GM12864 (cell line): ENCODE measurements at places on chromosomes 6 and 20.

DNA sequence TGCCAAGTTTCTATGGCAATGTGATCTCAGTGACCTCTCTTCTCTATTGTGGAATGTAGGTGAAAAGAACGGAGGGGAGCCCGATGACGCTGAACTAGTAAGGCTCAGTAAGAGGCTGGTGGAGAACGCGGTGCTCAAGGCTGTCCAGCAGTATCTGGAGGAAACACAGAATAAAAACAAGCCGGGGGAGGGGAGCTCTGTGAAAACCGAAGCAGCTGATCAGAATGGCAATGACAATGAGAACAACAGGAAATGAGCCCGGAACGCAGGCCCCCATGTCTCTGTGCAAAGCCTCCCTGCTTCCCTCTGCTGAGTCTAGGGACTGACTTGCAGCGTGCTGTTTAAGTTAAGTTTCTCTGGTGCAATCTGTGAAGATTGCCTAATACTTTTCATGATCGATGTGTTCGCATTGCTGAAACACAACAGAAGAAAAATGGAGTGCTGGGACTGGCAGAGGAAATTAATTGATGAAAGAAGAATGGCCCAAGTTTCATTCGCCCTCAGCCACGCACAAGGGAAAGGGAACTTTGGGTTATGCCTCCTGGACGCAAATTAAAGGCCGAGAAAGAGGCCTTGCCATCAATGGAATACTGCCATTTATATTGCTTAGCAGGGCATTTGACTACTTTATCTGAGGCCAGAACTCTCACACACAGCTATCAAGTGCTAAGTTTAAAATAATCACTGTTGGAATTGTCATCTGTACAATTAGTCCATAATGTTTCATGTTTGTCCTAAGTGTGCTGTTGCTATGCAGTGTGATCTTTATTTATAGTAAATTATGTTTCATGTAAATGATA, 146.4 kb downstream of the AKAP7 start:
- no peak for DNase-seq

GRCh38 chr6:52399511-52400312, 20.4 kb upstream of the EFHC1 start:
- no peak for DNase-seq

DNA sequence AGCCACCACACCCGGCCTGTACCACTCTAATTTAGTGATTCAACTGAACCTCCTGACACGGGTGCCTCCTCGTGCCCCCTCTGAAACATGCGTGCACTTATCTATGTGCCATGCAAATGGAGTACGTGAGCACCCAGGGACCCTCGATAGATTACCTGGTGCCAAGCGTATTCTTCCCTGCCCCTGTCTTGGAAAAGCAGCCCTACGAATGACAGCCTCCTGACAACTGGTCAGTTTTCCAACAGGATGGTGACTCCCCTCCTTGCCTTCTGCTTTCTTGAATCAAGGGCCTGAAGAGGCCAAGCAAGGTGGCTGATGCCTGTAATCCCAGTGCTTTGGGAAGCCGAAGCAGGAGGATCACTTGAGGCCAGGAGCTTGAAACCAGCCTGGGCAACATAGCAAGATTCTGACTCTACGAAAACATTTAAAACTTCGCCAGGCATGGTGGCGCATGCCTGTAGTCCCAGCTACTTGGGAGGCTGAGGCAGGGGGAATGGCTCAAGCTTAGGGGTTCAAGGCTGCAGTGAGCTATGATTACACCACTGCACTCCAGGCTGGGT, 25.4 kb upstream of the SYNJ2 start:
- no peak for DNase-seq

DNA sequence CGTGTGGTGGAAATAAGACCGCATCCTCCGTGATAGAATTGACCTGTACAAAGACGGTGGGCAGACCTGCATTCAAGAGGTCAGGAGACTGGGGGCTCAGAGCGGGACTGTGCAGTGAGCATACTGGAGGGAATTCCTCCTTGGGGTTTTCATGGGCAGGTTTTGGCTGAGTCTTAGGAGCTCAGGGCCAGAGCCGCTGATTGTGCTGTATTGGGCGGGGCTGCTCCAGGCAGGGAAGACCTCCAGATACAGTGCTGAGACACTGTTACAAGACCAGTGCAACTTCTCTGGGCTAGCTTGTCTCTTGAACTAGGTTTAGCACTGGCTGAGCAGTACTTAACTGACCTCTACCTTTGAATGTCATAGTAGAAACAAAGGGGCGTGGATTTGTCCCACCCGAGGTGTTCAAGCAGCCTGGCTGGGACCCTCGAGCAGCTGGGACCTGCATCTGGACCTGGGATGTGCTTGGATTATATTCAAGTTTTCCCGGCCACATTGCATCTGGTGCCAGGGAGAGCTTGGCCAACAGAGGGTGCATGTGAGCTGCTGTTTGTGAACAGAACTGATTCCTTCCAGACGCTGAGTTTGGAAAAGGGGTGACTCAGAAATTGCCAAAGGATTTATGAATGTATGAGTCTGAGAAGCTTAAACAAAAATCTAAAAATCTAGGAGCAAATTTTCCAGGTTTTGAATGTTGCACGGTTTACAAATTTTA, 33.4 kb upstream of the SLC22A1 start:
- no peak for DNase-seq

- no peak for DNase-seq
These were observed 71.0 kb upstream of the SIRPA start for GRCh38 chr20:1824181-1824580.

DNA sequence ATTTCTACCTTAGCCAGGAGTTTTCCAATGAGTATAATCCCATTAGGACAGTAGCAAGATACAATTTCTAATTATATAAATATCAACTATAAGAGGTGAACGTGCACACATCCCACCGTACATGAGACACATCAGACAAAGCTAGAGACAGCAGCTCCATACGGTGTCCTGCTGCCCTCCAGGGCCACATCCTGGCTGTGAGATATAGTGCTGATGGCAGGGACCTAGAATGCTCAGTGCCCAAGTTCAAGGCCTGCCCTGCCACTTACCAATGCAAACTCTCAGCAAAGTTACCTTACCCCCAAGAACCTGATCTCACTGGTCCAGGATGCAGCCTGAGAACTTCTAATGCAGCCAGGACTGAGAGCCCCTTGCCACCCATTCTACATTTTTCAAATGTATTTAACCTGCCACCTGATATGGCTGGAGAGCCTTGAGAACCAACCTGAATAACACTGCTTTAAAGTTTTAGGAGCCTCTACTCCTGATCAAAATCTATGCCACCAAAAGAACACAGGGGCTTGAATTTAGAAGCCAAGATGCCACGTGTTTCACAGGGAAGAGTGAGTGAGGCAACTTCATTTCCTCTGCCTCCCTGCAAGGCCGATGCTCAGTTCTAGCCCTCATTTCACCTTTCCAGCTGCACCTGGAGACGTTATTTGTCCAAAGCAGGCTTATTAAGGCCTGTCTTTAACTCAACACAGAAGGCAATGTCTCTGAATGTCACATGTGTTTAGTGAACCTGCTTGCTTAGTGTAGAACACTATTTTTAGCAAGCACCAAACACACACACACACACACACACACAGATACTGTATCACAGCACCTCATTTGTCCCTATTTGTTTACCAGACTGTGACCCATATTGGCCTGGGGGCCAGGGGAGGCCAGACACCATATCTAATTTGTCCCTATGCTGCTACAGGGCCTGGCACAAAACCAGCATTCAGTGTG, 6.1 kb downstream of the NFATC2 start:
- DNase-seq = no peak

DNA sequence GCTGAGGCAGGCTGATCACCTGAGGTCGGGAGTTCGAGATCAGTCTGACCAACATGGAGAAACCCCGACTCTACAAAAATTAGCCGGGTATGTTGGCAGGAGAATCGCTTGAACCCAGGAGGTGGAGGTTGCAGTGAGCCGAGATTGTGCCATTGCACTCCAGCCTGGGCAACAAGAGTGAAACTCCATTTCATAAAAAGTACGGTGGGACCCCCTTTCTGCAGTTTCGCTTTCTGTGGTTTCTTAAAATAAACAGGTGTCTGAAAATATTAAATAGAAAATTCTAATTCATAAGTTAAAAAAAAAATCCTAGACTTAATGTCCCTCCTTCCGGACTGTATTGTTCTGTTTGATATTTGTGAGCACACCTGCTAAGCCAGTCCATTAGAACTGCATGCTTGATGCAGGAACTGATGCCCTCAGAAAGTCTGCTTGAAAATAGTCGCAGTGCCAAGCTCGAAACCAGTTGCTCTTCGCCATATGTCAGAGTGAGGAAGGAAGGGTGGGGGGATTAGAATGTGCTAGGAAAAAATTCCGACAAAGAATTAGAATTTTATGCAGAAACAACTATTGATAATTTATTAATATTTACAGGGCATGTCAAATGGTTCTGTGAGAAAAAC, 85.9 kb downstream of the JARID2 start:
- no peak for DNase-seq

GRCh38 chr6:160031871-160032270, 63.0 kb downstream of the IGF2R start:
- no peak for DNase-seq

DNA sequence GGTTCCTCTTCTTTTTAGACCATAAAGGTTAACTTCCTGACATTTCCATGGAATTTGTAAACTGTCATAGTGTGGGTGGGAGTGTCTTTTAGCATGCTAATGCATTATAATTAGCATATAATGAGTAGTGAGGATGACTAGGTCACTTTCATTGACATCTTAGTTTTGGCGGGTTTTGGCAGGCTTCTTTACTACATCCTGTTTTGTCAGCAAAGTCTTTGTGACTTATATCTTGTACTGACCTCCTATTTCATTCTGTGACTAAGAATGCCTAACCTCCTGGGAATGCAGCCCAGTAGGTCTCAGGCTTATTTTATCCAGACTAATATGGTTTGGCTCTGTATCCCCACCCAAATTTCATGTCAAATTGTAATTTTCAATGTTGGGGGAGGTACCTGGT, 149.6 kb upstream of the SYNCRIP start:
- no peak for DNase-seq

DNA sequence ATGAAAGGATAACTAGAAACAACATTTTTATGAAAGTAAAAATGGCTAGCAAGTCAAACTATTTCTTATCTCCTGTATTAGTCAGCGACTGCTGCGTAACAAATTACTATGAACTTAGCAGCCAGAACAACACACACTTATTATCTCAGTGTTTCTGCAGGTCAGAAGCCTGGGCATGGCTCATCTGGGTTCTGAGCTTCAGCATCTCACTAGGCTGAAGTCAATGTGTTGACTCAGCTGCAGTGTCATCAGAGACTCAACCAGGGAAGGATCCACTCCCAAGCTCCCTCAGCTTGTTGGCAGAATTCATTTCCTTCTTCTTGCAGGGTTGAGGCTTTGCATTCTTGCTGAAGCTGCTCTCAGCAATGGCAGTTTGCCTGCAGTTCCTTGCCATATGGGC, 33.2 kb upstream of the IGF2R start:
- no peak for DNase-seq

DNA sequence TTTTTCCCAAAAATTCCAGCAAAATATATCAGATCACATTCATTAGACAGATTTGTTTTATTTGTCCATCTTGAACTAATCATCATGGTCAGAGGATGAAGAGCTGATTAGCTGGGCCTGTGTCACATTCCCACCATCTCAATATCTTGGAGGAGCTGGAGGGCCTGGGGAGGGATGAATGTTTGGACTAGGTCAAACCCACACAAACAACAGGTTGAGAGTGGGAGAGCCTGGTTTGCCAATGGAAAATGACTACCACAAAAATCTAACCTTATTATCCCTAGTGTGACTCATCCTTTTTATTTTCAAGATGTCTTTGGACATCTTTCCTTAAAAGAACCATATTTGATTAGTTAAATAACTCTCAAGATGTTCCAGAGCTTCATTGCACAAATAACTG, 242.4 kb downstream of the OGFRL1 start:
- no peak for DNase-seq

DNA sequence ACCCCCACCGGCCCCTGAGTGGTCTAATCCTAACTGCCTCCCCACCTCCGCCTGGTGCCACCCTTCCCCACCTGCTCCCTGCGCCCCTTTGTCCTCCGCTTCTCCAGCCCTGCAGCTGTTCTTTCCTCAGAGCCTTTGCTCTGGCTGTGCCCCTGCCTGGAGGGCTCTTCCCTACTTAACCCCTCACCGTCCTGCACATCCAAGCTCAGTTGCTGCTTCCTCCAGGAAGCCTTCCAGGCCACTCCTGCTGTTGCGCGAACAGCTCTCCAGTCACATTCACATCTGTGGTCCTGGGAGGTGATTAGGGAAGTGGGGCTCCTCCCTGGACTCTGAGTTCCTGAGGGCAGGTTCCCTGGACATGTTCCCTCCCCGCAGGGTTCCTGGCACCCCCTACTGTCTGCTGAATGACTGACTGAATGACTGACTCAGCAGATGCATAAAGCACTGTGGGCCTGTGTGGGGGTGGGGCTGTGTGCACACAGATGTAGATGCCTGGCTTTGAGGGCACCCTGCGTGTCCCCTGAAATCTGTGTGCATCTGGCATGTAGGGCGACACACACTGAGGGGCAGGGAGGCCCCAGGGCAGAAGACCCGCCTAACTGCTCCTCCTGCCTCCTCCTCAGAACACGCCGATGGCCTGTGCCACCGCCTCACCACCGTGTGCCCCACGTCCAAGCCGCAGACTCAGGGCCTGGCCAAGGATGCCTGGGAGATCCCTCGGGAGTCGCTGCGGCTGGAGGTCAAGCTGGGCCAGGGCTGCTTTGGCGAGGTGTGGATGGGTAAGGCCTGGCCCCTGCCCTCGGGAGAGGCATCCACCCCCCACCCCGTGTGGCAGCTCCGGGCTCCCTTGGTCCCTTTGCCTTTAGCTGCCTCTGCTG, 51.4 kb downstream of the SRC start:
- no peak for DNase-seq

- DNase-seq = no peak
These were observed 15.1 kb downstream of the HMGN4 start for GRCh38 chr6:26553264-26553634.

DNA sequence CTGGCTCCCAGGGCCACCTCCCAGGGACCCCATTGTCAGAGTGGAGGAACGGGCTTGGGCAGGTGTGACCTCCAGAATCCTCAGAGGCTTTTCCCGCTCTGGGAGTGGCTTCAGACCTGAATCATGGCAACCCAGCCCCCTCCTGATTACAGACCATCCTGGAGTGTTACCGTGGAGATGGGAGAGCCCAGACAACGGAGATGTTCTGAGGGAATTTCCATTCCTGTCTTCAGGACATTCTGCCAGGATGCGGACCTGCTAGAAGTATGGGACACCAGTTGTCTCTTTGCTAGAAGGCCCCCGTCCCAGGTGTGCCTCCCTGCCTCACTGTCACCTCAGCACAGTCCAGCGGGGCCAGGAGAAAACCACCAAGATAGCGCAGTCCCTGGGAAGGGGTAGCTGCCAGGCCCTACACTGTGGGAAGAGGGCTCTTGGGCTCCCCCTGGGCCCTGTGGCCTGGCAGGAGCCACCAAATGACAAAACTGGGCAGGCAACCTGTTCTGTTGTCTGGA, 109.9 kb downstream of the PSMB1 start:
- no peak for DNase-seq
